ENCODE measurements at places on chromosomes 3 and 15. TPM values are rescaled to one million over a fixed set of nuclear protein-coding genes. Genes with fewer than 3 reads are reported as not detected.

The KBTBD12 gene
- not detected for polyA plus RNA-seq

DNA sequence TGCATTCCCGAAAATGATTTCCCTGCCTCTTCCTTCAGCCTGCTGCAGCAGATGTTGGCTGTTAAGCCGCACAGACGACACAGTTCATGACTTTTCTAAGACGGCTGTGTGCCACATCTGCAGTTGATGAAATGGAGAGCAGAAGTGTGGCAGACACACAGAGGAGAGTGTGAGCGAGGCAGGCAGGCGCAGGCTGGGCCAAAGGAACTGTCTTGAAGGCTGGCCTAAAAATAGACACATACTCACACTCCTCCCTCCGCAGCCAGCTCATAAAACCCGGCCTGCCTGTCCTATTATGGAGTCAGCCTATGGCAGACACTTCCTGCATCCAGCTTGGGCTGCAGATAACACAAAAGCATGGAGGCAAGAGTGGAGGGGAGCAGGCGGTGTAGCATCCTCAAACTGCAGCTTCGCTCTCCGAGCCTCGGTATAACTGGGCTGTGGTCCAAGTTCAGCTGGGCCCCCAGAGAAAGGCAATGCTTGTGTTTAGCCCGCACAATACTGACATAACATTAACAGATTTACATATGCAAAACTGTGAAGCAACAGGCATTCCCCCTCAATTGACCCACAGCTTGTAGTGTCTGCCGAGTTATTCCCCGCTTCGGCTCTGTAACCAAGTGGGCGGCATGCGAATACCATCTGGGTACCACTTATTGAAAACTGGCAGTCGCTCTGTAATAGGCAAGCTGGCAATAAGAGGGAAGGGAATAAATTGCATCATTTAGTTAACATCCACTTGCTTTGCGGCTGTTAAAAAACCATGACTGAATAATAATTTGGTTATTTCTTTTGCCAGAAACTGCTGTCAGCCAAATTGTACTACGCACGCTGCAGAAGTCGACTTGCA is 40.8 kb downstream of the FOXP1 start:
- peak; percentile 89 for DNase-seq

- peak; percentile 42 for DNase-seq
Observed at GRCh38 chr15:78565951-78566774, 843 bp downstream of the CHRNA5 start.

- no peak for DNase-seq
Observed at GRCh38 chr3:99626417-99626788, 12.0 kb upstream of the COL8A1 start.

Measured in endothelial cell of umbilical vein (primary cell).